ENCODE measurements at places on chromosomes 1 and 21. TPM values are rescaled to one million over a fixed set of nuclear protein-coding genes. Genes with fewer than 3 reads are reported as not detected.

FCRLB gene
- 0.23 TPM for total RNA-seq

DNA sequence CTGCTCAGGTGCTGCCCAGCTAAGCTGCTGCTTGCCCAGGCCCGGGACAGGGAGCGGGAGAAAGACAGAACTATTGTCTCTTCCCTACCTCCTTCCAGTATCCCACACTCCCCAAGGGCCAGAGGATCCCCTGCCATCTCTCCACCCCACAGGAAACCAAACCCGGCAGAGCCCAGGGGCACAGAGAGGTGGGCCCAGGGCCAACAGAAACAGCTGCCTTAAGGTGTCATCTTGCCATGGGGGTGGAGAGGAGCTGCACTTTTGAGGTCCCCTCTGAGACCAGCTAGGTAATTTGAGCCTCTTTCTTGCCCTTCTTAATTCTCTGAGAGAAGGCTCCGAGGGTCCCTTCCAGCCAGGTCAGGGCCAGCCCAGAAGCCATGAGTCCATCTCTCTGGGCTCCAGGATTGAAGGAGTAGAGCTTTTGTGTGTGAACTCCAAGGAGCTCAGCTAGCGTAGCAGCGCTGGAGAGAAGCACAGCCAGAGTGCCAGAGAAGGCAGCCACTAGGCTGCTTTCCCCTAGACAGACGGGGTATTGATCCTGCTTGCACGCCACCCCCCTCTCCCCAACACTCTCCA is 9.7 kb upstream of the GPR61 start:
- no peak for DNase-seq
- no peaks in the 10 kb centered on the region for H3K36me3 ChIP-seq
- no peak overlapping the region for H3K4me3 ChIP-seq
- no peak overlapping the region for H3K27ac ChIP-seq
- H3K27me3 ChIP-seq: no peaks in the 10 kb centered on the region

DNA sequence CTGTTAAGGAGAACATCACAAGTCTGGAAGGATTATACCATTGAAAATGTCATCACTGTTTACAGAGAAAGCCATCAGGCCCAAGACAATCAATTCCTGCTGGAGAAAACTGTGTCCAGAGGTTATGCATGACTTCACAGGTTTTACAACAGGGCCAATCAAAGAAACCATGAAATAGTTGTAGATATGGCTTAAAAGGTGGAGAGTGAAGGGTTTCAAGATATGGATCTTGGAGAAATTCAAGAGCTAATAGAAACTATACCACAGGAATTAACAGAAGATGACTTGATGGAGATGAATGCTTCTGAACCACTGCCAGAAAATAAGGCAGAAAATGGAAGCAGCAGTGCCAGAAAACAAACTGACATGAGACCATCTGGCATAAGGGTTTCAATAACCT is 30.2 kb downstream of the USP1 start:
- no peaks in the 10 kb centered on the region for H3K27me3 ChIP-seq
- H3K36me3 ChIP-seq: peaks cover 68% of the 10 kb centered on the region
- H3K27ac ChIP-seq: no peak overlapping the region
- H3K4me3 ChIP-seq: no peak overlapping the region
- no peak for DNase-seq

DNA sequence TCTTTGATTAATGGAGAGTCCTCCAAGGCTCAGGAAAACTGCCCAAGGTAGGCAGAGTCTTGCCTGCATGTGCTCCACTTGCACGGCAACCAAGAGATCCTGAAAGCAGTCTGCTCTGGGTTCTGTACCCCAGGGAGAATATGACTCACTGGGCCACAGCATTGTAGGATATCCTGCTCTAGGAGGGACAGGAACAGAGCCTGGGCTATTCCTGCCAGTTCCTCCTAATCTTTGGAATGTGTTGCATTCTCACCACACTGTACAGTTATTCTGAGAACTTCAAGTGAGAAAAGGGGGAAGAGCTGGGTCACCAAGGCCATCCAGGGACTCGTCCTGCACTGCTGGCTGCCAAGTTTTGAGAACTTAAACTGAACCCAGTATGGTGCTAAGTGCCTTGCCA is 278.5 kb downstream of the MATN1 start:
- no peaks in the 10 kb centered on the region for H3K36me3 ChIP-seq
- no peak for DNase-seq
- no peaks in the 10 kb centered on the region for H3K27me3 ChIP-seq
- no peak overlapping the region for H3K27ac ChIP-seq
- H3K4me3 ChIP-seq: no peak overlapping the region
- no peaks in the 10 kb centered on the region for H3K4me1 ChIP-seq

GRCh38 chr1:24416666-24417391 is 1.2 kb downstream of the NIPAL3 start:
- peak overlapping the region; percentile 74 for H3K4me3 ChIP-seq
- no peak for DNase-seq
- H3K27me3 ChIP-seq: no peaks in the 10 kb centered on the region
- peaks cover 46% of the 10 kb centered on the region for H3K4me1 ChIP-seq
- H3K27ac ChIP-seq: no peak overlapping the region

GRCh38 chr1:78055565-78056132 is 9.9 kb downstream of the GIPC2 start:
- DNase-seq: no peak
- H3K4me3 ChIP-seq: no peak overlapping the region
- H3K4me1 ChIP-seq: peaks cover 2% of the 10 kb centered on the region
- peak overlapping the region; percentile 66 for H3K27ac ChIP-seq
- no peaks in the 10 kb centered on the region for H3K36me3 ChIP-seq

DNA sequence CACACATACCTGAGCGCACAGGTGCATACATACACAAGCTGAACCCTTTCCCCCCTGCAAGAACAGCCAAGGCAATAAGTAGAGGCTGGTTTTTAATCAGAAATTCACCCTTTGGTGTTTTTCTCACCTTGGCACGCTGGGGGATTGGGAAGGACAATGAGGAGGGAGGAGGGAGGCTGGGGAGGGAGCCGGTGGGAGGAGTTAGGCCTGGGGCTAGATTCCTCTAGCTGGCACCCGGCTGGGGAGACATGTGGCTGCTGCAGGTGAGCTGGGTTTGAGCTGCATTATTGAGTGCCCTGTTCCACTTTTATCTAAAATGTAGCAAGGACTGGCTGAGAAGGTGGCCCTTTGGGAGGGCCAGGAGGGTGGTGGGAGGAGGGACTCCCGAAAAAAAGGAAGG is 97.8 kb upstream of the CSF3R start:
- DNase-seq: no peak
- H3K36me3 ChIP-seq: no peaks in the 10 kb centered on the region
- H3K27ac ChIP-seq: no peak overlapping the region
- peaks cover 74% of the 10 kb centered on the region for H3K27me3 ChIP-seq

DNA sequence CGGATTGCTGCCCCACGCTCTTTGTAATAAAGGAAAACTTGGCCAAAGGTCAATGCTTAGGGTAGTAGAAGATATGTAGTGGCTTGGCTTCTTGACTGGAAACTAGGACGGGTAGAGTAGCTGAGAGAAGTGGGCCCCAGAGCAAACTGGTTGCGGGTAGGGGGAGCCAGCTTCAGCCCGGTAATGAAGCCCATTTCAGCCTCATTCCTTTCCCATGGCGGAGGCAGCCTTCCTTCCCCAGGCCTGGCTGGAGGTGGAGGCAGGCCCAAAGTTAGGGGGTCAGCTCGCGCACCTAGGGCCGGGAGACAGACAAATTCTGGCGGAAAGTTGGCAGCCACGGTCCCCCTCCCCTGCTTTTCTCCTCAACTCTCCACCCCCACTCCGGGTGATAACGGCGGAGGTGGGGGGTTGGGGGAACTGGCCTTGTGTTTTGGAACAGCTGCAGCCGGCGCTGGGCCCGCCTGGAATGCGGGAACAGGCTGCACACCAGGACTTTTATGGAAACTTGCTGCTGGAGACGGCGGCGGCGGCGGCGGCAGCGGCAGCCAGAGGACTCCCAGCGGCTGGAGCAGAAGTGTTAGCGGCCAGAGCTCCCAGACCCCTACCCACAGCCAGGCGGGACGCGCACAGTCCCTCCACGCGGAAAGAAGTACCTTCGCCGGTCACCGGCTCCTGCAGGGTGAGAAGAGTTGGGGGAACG is at the start of gene NEXN:
NEXN (plus strand) TSS at position 544 of the 700 bp plus-strand sequence. CDS start 27,483 bp downstream, outside the sequence.
- no peaks in the 10 kb centered on the region for H3K27me3 ChIP-seq
- H3K36me3 ChIP-seq: no peaks in the 10 kb centered on the region
- no peaks in the 10 kb centered on the region for H3K4me1 ChIP-seq
- peak; percentile 83 for DNase-seq

DNA sequence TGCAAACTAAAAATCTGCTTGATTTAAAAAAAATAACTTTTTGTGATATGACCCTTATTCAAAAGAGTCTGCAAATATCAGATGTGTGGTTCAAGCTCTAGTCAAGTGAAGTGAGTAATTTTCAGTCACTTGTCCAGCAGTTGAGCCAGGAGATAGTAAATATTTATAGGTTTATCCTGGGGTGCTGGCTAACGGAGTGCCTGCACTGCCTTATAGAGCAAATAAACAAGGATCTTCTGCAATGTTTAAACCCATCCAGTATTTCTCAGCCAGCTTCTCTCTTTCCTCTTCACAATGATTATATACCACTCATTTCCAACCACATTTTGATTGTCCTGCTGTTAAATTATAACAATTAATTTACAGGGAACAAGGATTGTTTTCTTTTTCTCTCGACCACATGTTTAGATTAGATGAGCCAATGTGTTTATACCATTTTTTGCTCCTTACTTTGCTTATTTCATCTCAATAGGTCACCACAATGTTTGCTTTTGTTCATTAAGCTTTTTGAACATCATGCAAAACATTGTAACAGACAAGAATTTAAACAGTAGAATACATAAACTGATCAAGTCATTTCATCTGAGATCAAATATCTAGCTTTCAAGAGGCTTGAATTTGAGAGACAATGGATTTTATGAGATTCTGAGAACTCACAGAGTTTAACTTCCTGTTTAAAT is 60.3 kb upstream of the GREM2 start:
- DNase-seq: no peak
- no peaks in the 10 kb centered on the region for H3K36me3 ChIP-seq
- H3K4me1 ChIP-seq: no peaks in the 10 kb centered on the region
- no peaks in the 10 kb centered on the region for H3K27me3 ChIP-seq

DNA sequence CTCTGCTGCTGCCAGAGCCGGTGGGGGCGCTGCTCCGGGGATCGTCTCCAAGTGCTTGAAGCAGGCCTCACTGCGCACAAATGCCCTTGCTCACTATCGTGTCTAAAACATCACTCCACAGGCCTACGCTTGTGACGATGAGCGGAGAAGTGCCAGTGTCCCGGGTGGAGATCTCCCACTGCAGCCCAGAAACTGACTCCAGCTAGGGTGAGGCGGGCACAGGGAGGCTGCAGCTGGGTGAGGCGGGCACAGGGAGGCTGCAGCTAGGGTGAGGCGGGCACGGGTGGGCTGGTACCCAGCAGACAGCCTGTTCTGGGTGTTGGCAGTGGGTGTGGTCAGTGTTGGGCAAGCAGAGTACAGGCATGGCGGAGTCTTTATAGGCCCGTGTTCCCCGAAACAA is 22.7 kb upstream of the PDXK start:
- no peak overlapping the region for H3K27ac ChIP-seq
- H3K4me1 ChIP-seq: no peaks in the 10 kb centered on the region
- no peak overlapping the region for H3K4me3 ChIP-seq
- H3K36me3 ChIP-seq: no peaks in the 10 kb centered on the region
